NCI-H1436 (cell line): ENCODE measurements at places on chromosomes 2 and 18.

GRCh38 chr18:9630444-9630843 lies 16.1 kb upstream of the PPP4R1 start:
- no peak for DNase-seq

DNA sequence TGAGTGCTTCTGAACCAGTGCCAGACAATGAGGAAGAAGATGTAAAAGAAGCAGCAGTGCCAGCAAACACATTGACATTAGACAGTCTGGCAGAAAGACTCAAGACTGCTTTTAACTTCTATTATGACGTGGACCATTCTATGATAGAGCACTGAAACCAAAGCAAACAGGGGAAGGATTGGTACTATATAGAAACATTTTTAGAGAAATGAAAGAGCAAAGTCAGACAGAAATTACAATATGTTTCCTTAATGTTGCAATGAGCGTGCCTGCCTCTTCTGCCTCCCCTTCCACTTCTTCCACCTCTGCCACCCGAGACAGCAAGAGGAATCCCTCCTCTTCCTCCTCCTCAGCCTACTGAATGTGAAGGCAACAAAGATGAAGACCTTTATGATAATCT lies 39.7 kb downstream of the DHX57 start:
- no peak for DNase-seq

DNA sequence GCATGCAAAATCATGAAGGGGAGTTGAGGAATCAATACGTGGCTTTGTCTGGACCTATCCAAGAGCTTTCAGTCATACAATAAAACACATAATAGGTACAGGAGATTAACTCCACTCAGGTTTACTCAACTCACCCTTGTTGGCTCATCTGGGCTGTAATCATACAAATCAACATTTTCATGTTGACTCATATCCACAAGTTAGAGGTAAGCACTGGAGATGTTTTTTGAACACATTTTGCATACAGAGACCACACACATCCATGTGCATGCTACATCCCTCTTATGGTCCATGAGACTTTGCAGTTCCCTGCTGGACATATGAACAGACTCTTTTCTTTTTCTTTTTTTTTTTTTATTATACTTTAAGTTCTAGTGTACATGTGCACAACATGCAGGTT lies 336.9 kb upstream of the PIK3C3 start:
- no peak for DNase-seq

DNA sequence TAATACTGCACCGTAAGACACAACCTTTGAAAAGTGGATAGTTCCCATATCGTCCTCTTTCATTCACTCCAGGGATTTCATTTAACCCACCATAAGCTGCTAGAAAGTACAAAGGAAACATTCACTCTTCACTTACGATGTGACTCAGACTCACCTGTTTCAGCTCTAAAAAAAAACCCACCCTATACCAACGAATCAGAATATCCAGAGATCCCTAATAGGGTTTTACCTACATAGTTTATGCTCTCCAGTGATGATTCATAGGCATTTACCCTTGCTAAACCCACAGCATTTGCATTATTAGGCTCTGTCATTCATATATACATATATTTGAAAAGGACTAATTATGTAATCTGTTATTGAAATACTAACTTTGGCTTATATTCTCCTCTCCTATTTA lies 60.2 kb downstream of the PRPF40A start:
- DNase-seq: no peak

DNA sequence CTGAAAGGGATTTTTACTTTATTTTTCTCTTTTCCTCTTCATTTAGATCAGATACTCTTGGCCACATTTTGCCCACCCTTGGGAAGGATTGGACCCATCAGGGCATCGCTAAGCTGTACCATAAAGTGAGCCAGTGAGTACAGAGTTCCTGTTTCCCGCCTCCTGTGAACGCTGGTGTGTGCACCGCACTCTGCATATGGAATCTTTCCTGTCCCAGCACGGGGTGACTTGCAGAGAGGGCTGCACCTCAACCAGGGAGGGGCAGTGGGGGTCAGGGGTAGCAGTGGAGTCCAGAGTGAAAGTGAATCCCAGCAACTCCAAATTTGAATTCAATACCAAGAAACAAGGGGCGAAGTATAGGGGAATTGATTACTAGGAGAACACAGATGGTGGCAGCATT lies 58.6 kb downstream of the LPIN1 start:
- no peak for DNase-seq

- DNase-seq: no peak
Measured at GRCh38 chr18:23171581-23172156, 36.4 kb downstream of the CABLES1 start.

- DNase-seq: no peak
Measured at GRCh38 chr2:112474844-112475486, 7.0 kb upstream of the TTL start.

DNA sequence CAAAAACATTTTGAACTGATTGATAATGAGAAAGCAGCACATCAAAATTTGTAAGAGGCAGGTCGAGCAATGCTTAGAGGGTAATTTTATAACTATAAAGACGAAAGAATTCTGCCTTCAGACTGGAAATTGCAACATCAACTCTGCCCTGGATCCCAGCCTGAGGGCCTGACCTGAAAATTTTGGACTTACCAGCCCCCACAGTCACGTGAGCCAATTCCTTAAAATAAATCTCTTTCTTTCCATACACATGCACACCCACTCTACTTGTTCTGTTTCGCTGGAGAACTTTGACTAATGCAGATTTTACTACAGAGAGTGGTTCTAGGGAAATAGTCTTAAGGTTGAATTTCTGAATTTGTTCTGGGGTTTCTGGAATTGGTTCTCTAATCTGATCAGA lies 14.6 kb upstream of the ACOXL start:
- DNase-seq: no peak

GRCh38 chr2:105334211-105334610 lies 3.1 kb upstream of the C2orf49 start:
- no peak for DNase-seq

- no peak for DNase-seq
Measured at GRCh38 chr2:217959723-217960122, 43.1 kb downstream of the TNS1 start.

- no peak for DNase-seq
Measured at GRCh38 chr2:86025976-86026743, 79.5 kb downstream of the POLR1A start.

GRCh38 chr2:39300044-39300978 lies 56.5 kb upstream of the CDKL4 start:
- no peak for DNase-seq
